ENCODE measurements at places on chromosomes 7 and 10.

DNA sequence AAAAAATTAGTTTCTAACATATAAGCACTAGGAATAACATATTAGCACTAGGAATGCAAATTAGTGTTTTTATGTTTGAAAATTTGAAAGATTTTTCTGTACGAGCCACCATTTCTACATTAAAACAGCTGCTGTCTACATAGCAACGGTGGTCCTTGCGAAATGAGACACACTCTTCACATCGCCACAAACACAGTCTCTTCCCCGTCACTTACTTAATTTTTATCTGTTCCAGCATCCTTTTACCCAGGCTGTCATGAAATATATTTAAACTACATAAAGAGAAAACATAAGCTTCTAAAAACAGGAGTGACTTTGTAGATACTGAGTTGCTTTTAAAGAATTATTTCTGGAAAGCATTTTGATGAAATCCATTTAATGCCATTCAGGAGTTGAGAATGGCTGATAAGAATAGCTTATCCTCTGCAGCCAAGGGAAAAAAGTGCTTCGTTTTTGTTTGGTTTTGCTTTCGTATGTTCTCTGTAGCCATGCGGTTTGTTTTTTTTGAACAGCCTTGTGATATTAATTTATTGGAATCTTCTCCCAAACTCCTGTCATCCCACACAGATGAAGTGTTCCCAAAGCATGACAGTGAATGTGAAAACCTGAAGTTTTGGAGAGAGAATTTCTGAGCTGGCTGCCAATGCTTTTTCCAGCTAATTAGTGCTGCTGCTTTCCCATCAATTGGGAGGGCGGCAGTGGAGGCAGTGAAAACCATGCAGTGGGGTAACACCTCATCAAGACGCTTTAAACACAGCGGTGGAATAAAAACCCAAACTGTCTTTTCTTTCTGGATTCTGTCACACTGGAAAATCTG is 603.7 kb upstream of the ADARB2 start:
- DNase-seq, result no peak

- DNase-seq, result no peak
Observed at GRCh38 chr7:11228515-11228914, 254.8 kb downstream of the PHF14 start.

DNA sequence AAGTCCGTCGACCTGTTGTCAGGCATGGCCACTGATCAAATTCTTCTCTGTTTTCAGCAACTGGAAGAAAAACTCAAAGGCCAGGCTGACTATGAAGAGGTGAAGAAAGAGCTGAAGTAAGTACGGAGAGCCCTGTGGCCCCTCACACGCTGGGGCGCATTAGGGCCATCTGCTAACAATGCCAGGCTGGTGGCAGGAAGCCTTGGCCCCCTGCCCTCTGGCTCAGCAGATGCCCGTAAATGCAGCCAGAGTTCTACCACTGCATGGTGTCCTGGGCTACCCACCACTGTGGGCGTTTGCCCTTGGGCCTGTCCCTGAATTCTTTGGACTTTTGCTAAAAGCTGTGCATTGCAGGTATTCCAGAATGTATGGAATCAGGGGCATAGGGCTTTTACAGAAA is 96.9 kb upstream of the SH2B2 start:
- no peak for DNase-seq

- no peak for DNase-seq
Observed at GRCh38 chr7:130222-130572, 62.2 kb upstream of the FAM20C start.

GRCh38 chr10:58590924-58591323 is 78.3 kb downstream of the BICC1 start:
- no peak for DNase-seq

GRCh38 chr7:123190109-123190831 is 9.5 kb downstream of the SLC13A1 start:
- no peak for DNase-seq

DNA sequence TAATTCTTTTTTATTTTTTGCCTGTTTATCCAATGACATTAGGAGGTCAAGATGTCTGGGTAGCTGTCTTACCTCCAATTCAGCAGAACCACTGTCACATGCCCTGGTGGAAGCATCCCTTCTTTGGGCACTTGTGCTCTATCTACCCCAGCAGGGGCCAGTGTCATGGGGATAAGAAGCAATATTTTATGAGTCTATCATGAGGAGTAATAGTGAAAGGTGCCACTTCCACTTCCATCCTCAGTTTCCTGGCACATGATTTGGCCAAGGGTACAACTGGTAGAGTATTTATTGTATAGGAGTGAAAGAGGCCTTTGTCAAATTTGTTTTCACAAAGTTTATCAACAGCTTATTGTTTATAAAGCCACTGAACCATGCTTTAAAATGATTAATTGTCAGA is 112.5 kb downstream of the CCDC71L start:
- DNase-seq, result no peak

GRCh38 chr7:77550586-77550985 is 13.5 kb downstream of the PTPN12 start:
- DNase-seq, result no peak

DNA sequence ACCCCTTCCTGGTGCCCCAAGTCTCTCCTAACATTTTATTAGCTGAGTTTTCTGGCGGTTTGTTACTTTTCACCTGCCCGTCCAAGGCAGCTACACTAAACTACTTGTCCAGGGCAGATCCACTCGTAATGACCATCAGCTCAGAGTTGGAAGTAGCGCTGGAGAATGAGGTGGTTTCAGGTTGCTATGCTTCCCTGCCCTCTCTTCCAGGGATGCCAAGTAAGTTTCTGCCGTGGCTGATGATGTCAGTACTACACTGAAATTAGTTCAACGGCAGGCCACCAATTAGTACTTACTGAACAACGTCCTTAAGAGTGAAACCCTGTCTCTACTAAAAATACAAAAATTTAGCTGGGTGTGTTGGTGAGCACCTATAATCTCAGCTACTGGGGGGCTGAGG is 55.2 kb downstream of the DIP2C start:
- no peak for DNase-seq

DNA sequence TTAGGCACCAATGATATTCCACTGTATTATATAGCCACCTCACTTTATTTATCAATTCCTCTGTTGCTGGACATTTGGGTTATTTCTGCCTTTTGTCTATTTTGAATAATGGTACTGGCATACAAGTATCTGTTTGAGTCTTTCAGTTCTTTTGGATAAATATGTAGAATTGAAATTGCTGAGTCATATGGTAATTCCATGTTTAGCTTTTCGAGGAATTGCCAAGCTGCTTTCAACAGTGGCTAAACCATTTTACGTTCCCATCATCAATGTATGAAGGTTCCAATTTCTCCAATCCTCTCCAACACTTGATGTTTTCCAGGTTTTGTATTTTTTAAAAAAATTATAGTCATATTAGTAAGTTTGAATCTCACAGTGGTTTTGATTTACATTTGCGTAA is 42.3 kb downstream of the JMJD1C start:
- DNase-seq, result no peak

GRCh38 chr7:44963364-44964290 is 15.2 kb downstream of the MYO1G start:
- no peak for DNase-seq

DNA sequence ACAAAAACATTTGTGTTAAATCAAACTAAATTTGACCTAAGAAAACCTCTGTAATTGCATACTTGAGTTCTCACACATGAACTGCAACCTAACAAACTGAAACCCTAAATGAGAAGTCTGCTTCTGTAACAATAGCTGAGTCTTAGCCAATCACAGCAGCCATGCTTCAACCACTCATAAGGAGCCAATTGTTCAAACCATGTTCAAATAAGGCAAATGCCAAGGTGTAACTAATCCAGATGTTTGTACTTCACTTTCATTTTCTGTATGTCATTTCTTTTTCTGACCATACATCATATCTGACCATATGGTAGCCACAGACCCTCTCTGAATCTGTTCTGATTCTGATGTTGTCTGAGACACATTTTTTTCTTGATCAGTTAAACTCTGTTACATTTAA is 47.5 kb upstream of the ANTXRL start:
- DNase-seq, result no peak

DNA sequence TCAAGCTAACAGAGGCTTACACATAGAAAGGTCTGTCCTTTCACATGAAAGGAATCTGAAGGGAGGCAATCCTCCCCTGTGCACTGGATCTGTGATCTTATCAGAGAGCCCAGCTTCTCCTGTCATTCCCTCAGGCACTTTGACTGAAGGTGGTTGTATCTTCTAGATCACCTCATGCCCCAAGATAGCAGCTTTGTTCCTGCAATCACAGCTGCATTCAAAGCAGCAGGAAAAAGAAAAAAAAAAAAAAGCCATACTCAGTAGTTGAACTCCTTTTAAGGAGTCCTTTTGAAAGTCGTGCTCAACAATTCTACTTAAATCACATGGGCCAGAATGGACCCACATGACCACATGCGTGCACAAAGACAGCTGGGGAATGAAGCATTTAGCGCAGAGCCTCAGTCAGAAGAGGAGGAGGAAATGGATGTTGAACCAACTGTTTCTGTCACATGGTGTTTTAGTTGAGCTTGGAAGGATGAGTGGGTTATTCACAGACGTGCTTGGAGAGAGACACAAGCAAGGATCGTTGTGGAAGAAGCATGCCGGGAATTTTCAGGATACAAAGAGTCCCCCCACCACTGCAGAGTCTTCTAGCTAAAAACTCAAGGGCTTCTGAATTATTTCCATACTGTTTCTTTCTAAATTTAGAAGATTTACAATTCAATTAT is 13.0 kb upstream of the PFKP start:
- no peak for DNase-seq

GRCh38 chr7:92799446-92800211 is 36.7 kb downstream of the CDK6 start:
- no peak for DNase-seq

DNA sequence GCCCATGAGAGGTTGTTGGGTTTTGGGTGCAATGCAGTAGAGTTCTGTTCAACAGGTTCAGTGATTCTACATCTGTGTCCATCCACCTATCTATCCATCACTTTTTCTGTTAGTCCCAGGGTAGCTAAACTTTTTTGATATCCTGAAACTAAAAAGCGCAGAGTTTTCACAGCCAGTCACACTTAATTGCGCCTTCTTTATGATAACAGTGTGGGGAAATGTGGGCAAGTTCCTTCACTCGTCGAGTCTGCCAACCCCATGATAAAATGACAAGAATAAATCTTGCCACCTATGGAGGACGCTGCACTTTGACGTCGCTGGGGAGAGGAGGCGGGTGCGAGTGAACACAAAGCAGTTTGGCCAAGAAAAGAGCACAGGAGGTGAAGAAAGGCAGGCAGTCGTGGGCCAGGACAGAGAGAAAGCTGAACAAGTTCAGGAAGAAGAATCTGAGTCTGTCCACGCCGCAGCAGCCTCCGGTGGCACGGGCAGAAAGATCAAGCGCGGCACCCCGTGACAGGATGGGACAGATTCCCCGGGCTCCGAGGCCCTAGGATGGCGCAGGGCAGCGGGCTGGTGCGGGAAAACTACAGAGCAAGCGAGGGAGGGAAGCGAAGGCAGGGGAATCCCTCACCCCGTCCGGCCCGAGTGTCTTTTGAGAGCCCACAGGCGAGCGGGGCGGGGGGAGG is 9.2 kb downstream of the SP8 start:
- DNase-seq, result no peak

GRCh38 chr10:122674781-122675180 is 24.9 kb downstream of the C10orf120 start:
- DNase-seq, result no peak

- no peak for DNase-seq
Observed at GRCh38 chr10:102140913-102141540, 8.2 kb downstream of the PPRC1 start.

- no peak for DNase-seq
Observed at GRCh38 chr10:109191823-109192222, 731.5 kb downstream of the XPNPEP1 start.

GRCh38 chr7:120966961-120967360 is 16.4 kb downstream of the ING3 start:
- no peak for DNase-seq

GRCh38 chr10:74778436-74779094 is 47.8 kb upstream of the KAT6B start:
- no peak for DNase-seq

GRCh38 chr10:116274064-116274904 is 1.3 kb upstream of the GFRA1 start:
- no peak for DNase-seq

DNA sequence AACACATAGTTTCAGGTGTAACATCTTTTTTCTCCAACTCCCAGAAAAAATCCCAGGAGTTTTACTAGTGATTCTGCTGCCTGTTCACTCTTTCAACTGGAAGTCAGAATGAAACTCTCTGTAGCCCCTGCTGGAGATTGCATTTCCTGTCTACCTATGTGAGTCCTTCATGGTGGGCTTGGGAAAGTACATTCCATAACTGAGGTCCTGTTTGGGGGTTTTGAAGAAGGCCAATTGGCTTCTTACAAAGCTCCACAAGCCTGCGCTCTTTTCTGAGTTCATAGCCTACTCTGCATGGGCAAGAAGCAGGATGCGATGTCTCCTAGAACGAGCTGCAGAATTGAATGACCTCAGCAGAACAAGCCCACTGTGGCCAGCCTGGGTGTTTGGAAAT is 86.7 kb downstream of the LYZL2 start:
- DNase-seq, result no peak

DNA sequence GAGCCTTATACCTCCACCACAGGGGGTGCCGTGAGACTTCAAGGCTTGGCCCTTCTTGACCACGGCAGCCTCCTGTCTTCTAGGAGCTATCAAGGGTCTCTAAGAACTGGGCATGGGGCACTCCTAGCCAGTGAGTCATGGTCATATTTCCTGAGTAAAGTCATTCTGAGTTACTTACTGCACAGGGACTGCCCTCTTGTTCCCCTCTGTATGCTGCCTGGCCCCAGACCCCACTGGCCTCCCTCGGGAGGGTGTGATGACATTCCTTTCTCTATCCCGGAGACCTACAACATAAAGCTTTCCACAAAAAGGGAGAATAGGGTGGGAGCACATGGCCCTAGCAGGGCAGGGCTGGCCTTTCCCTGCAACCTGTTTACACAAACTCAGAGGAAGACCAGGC is 21.4 kb downstream of the DPCD start:
- no peak for DNase-seq
